ENCODE measurements at places on chromosomes 4 and X.

DNA sequence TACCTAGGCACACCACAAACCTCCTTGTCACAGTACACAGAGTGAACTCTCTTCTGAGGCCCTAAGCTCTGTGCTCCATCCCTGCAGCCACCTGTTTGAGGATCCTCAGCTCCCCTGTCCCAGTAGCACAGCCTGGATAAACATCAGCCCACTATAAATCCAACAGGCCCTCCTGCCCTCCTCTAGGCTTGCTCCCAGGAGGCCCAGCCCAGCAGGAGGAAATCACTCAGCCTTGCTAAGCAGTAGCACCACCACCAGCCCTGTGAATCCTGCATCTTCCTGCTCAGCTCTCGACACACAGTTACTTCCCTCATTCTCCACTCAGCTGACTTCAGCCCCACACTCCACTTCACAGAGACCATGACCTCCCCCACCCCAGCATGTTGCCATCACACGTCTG, 273.9 kb downstream of the BCOR start:
- DNase-seq: no peak

DNA sequence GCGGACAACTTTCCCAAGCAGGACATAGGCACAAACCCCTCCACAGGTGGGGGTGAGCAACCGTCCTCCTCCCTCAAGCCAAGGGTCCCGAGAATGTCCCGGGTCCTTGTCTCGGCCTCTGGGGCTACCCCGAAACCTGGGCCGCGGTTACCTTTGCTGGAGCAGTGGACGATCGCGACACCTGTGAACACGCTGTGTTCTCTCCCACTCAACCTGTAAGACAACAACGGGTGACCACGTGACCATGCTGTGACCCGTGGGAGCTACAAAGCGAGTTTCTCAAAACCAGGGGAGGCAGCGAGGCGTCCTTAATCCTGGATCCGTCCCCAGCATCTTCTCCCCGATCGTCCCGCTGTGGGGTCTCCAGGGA, 17.9 kb downstream of the ASMTL start:
- DNase-seq: no peak

- DNase-seq: no peak
These were observed 568.6 kb upstream of the BOD1L1 start for GRCh38 chr4:14196131-14196530.

DNA sequence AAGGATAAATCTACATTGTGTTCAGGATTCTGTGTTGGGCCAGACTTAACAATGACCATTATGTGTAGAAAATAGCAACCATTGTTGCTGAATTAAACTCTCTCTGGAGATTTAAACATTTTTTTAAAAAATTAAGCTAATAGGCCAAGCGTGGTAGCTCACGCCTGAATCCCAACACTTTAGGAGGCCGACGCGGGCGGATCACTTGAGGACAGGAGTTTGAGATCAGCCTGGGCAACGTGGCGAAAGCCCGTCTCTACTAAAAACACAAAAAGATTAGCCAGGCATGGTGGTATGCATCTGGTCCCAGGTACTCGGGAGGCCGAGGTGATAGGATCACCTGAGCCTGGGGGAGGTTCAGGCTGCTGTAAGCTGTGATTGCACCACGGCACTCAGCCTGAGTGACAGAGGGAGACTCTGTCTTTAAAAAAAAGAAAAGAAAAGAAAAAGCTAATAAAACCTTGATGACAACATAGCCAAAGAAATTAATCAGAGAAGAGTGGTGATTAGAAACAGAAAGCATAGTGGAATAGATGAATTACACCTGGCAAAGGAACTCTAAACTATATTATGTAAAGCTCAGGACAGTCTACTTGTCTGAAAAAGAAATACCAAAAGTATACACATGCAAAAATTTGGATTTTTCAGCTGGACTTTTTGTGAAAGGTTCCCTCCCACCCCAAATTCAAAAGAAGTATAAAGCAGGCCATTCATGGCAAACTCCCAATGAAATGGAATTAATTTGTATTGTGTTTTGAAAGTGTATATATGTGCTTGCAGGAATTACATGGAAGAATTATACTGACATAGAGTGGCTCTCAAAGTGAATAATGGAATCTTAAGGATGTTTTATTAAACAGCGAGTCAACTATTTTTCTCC, 21.9 kb downstream of the PLS3 start:
- DNase-seq: no peak

GRCh38 chr4:30208731-30209435, 511.3 kb upstream of the PCDH7 start:
- no peak for DNase-seq

DNA sequence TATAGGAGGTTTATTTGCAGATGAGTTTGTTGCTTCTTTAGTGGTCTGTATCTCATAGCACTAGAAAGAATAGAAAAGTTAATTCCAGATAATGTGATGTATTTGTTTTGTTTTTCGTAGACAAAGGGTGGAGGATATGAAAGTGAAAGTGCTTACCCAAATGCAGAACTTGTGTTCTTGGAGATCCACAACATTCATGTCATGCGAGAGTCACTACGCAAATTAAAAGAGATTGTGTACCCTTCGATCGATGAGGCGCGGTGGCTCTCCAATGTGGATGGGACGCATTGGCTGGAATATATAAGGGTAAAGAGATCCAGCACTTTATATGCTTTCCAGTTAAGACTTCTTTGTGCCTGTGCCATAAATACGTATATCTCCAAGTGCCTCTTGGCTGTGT, 43.3 kb downstream of the MTMR1 start:
- DNase-seq: no peak

GRCh38 chr4:3636646-3637320, 104.6 kb upstream of the LRPAP1 start:
- DNase-seq: no peak

DNA sequence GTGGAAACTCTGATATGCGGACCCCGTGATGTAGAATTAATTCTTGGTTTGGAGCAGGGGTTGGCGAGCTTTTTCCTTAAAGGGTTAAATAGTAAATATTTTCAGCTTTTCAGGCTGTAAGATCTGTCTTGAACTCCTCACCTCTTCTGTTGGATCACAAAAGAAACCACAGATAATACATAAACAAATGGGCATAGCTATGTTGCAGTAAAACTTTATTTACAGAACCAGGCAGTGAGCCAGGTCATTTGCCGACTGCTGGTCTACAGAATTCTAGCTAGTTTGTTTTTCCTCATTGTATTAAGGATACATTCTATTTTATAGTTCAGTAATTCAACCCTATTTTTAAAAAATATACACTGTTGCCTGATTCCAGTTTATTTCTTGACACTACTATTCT, 116.6 kb downstream of the PAPSS1 start:
- peak; percentile 40 for DNase-seq

DNA sequence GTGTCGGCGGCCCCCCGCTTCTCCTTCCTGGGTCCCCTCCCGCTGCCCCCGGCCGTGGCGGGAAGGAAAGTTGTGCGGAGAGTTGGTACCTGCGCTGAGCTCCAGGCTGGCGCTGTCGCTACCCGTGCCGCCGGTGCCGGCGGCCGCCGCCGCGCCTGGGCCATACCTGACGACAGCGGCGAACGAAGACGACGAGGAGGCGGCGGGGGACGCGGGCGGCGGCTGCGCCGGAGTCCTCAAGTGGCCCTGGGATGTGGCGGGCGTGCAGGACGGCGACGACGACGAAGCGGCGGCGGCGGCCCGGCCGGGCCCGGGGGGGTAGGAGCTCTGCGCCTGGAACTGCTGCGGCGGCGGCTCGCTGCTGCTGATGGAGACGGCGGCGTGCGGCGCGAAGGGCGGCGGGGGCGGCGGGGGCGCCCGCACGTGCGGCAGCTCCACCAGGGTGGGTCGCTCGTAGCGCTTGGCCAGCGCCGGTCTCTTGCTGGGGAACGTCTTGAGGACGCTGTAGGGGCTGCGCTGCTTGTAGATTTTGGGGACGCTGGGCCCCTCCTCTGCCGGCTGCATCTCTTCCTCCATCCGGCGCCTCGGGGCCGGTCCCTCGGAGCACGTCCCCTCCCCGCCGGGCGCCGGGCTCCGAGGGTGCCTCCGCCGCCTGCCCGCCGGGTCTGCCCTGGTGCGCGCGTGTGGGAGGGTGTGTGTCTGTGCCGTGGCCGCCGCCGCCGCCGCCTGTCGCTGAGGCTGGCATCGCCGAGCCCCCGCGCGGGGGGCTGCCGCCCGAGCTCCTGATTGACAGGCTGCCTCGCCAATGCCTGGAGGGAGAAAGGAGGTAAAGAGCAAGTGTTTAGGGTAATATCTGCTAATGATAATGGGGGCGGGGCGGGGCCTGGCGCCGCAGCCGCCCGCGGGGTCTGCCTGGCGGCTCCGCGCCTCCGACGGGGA, 618 bp downstream of the BEND4 start:
- DNase-seq: no peak

DNA sequence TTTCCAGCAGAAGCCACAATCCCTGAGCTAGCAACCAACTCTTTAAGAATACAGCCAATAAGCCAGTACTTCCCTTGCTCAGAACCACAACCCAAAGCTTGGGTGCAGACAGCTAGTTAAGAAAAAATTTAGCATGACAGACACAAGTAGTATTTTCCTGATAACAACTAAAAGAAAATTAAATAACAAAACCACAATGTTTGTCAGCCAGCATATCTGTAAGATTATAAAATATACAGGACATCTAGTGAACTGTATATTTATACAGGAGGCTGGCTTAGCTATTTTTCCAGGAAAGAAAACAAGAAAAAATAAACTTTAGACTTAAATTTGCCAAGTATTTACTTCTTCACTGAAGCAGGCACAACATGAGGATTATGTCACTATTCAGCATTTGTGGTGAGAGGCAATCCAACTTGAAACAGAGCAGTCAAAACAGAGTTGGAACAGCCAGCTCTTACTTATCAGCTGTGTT, 6.6 kb downstream of the PF4V1 start:
- DNase-seq: no peak

- peak; percentile 89 for DNase-seq
These were observed 146.8 kb downstream of the DCLK2 start for GRCh38 chr4:150224896-150225591.

GRCh38 chrX:10681167-10681566, 60.8 kb upstream of the MID1 start:
- DNase-seq: no peak

GRCh38 chr4:113825272-113825671, 63.7 kb upstream of the CAMK2D start:
- no peak for DNase-seq

DNA sequence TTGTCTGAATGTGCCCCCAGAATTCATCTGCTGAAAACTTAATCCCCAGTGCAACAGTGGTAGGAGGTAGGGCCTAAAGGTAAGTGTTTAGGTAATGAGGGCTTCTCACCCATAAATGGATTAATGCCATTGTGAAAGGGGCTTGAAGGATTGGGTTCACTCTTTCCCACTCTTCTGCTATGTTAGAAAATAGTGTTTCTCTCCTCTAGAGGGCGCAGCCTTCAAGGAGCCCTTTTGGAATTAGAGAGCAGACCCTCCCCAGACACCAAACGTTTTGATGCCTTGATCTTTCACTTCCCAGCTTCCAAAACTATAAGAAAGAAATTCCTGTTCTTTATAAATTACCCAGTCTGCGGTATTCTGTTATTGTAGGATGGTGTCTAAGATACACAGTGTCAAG, 706.4 kb downstream of the SMARCA1 start:
- DNase-seq: no peak

- DNase-seq: no peak
These were observed 12.1 kb downstream of the FGD1 start for GRCh38 chrX:54483946-54484345.

- peak; percentile 31 for DNase-seq
These were observed 13.5 kb downstream of the RXFP1 start for GRCh38 chr4:158535130-158535614.

- no peak for DNase-seq
These were observed 63.4 kb upstream of the MAB21L2 start for GRCh38 chr4:150518559-150518958.

DNA sequence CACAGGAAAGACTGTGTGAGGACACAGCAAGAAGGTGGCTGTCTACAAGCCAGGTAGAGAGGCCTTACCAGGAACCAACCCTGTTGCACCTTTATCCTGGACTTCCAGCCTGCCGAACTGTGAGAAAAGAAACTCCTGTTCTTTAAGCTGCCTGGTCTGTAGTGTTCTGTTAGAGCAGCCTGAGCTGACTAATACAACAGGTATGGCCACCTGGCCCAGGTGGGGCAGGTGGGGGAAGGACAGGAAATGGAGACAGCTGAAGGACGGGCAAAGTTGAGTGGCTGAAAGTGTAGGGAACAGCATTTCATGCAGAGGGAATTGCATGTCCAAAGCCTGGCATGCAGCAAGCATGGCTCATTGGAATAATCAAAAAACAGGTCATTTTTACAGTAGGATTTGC, 35.1 kb downstream of the CYTL1 start:
- no peak for DNase-seq

DNA sequence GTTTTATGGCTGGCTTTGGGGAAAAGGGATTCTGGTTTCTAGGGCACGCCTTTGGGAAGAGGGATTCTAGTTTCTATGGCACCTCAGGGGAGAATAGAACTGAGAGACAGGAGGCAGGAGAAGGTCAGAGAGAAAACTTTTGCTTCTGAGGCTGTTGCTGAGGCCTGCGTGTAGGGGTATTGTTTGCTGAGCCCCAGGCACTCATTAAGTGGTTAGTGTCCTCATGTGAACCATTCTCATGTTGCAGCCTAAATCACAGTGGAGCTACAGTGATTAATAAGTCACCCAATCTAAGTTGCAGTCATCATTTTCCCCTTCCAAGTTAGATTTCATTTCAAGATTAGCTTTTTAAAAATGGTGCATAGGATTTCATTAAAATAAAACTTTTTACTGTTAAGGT, 29.0 kb downstream of the VCX3A start:
- DNase-seq: no peak

DNA sequence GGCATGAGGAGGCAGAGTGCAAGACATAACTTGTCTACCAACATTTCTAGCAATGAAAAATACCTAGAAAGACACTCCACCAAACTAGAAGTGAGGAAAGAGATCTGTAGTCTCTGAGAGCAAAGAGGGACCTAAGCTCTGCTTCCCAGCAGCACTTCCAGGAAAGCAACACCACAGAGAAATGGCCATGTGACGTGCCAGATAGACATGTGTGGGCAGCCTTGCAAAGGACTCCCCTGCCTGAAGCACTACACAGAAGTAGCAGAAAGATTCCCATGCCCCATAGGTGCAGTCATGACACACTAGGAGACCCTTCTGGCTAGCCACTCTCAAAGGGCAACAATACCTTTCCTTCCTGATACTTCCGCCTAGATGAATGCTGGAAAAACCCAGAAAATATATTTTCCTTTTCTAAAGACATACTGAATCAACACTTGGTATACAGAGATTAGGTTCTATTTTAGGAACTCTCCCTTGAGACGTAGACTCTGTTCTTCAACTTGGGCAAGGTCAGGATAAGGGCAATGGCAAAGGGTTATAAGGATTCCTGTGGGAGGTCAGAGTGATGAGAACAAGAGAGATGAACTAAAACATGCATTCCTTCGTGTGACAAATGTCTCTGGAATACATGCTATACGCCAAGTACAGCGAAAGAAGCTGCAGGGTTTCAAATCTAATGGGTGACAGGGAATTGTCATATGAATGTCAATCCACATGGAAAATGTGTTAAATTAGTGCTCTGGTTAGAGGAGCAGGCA, 187.5 kb upstream of the ETNPPL start:
- DNase-seq: no peak

DNA sequence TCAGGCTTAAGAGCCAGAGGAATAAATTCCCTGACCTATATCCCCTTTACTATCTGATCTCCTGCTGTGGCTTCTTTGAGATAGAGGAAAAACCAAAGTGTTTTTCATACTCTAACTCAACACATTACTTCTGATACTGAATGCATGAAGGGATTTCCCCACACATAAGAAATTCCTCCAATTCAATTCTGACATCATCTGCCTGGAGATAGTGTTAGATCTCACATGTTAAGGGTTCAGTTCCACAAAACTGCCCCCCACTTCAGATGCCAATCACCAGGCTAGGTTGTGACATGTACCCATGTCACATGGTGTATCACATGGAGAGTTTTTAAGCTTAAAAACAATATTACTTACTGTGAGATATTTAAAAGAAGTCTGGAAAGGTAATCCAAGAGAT, 46.8 kb downstream of the GSTCD start:
- no peak for DNase-seq
